GM12891 (cell line): ENCODE measurements at places on chromosomes 13 and 19.

DNA sequence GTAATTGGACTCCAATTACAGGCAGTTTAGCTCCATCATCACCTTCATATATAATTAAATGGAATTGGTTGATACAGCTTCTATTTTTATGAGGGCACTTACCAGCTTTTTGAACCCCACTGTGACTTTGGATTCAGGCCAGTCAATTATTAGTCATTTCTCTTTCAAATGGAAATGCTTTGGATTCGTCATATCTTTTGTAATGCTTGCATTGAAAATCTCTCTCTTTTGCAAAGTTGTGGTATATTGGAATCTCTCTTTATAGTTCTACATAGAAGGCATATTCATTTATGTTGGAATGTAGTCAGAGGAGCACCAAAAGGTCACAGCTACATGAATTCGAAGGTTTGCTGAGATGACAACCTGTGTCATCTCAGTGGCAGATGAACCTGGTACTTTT, 1074.3 kb upstream of the SLC10A2 start:
- no peak for DNase-seq

GRCh38 chr13:73001971-73002370, 56.8 kb upstream of the KLF5 start:
- no peak for DNase-seq

- DNase-seq, result peak; percentile 56
These were observed 64.2 kb upstream of the UQCRFS1 start for GRCh38 chr19:29277102-29277501.

- no peak for DNase-seq
These were observed 87.8 kb upstream of the C1QTNF9B start for GRCh38 chr13:23985060-23985459.

DNA sequence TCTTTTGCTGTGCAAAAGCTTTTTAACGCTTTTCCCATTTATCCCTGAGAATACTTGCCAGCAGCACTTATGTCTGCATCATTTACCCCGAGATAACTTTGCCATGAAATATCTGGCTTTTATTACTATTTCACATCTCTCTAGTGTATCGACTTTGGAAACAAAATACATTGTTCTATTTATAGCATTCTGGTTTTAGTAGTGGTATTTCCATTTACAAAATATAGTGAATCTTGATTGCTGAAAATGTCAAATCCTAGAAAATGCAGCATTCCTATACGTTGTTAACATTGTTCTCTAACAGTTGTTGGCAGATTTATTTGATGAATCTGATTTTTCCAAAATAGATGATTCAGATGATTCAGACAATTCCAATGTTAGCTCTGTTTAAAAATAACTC, 189.3 kb upstream of the SPRY2 start:
- no peak for DNase-seq

GRCh38 chr13:114334305-114335053, 20.2 kb downstream of the CHAMP1 start:
- DNase-seq, result no peak

GRCh38 chr13:34085204-34085603, 267.3 kb downstream of the RFC3 start:
- DNase-seq, result no peak

DNA sequence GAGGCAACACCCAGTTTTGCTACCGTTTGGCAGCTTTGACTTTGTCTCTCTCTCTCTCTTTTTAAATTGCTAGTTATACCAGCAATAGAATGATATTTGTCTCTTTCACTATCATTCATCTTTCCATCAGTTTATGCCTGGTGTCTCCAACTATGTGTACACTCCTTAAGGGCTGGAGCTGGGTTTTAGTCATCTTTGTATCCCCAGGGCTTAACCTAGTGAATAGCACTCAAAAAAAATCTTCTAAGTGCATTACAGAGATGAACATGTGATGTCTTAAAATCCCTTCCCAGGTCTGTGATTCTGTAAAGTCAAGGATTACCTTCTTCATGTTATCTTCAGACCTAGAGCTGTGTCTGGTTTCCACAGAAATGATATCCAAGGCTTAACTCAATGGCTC, 7.8 kb upstream of the UBL3 start:
- DNase-seq, result no peak

GRCh38 chr13:45396533-45397095, 21.6 kb downstream of the SLC25A30 start:
- DNase-seq, result no peak

GRCh38 chr19:2547721-2548120, 71.8 kb downstream of the GADD45B start:
- no peak for DNase-seq

- DNase-seq, result no peak
These were observed at the start of gene SHISA7 for GRCh38 chr19:55443045-55443823. Gene SHISA7 (minus strand): TSS chr19:55443300. CDS start chr19:55442863, 437 bp downstream.

DNA sequence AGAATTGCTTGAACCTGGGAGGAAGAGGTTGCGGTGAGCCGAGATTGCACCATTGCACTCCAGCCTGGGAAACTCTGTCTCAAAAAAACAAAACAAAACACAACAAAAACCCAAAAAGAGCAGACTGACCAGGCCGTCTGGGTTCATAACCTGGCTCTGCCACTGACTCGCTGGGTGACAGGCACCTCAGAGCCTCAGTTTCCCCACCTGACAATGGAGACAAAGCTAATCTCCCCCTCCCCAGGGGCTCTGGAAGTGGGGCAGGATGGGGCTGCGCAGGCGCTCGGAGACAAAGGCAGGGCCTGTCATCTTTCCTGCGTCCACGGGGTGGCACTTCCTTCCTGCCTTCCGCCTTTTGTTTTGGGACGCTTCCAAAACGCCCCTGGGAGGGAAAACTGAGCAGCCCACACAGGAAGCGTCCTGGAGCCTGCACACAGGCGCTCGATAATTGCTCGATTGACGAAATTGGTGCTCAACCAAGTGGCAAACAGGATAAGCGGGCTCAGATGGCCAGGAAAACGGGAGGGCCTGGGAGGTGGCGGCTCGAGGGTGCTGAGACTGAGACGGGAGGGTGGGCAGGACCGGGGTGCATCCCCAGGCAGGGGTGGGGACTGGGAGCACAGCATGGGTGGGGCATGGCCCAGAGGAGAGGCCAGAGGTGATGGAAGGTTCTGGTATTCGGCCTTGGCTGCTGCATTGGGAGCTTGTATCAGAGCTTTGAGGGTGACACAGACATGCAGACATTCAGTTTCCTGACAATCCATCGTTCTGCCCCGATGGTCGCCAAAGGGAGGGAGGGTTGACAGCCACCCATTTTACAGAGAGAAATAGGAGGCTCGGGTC, 17.8 kb downstream of the SPC24 start:
- DNase-seq, result peak; percentile 51

- no peak for DNase-seq
These were observed 4.3 kb downstream of the SPTBN4 start for GRCh38 chr19:40471111-40471510.

DNA sequence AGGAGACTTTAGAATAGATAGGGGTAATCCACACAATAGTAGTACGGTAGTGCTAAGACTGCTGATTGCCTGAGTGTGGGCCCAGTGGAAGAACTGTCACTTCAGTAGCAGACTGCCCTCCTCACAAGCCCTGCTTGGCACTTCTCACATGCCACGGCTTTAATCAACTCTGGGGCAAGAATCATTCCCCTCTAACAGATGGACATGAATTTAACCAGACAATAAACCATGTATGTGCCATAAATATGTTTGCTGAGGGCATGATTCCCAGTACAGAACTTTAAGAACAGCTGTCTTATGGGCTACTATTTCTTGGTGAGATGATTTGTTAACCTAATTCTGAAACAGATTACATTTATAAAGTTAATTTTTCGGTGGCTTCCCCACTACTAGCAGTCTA, 22.0 kb downstream of the DPY19L3 start:
- no peak for DNase-seq

DNA sequence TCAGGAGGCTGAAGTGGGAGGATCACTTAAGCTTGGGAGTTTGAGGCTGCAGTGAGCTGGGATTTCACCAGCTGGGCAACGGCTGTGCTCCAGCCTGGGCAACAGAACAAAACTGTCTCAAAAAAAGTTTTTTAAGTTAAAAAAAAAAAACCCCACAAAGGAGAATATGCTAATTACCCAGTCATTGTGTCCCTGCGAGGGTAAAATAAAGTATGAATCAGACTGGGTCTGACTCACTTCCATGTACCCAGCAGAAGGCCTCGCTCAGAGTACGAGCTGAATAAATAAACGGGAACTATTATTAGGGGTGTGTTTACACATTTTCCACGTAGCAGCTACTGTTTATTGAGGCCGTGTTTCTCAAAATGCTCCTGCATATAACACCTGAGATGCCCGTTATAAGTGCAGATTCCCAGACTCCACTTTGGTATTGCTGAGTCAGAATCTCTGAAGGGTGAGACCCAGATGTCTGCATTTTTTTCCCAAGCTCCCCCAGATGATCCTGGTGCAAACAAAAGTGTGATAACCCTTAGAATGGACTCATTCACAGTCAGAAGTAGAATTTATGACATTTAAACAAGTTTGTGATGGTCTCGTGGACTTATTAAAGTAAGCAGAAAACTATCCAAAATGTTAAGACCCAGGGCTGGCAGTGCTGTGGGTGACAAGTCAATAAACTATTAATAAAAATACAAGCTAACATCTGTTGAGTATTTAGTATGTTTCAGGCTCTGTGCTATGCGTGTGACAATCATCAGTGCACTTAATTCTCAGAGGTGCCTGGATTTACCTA, 28.2 kb downstream of the KCNC3 start:
- no peak for DNase-seq

DNA sequence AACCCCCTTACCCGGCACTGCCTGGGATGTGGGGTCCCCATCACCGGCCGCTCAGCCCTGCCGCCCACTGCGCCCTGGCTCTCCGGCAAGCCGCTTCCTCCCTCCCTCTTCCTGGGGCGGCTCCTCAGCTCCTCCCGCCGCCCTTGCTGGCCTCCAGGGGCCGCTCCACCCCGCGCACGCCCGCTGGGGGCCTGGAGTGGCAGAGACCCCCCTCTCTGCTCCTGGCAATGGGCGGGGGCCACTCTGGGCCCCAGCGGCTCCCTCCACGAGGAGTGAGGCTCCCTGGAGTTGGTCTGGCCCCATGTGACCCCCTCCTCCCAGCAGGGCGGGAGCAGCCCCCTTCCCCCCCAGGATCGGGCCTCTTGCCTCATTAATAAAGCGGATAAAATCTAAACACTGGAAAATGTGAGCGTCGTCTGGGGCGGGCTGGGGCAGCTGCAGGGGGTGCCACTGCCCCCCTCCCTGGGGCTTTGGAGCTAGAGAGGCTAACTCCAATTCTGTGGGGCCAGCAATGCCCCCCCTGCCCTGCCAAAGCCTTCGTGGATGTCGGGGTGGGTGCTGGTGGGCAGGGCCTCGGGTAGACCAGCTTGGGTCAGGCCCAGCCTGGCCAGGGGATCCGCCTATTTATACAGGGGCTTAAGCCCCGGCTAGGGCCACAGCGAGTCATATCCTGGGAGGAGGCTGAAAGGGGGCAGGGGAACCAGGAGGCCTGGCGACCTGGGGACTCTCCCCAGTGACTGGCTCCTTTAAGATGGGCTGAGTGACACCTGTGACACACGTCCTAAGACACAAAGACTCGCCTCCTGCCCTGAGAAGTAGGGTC, at the start of gene PTGER1:
PTGER1 (minus strand) TSS at position 104 of the 823 bp plus-strand sequence. CDS start 1,034 bp downstream, outside the sequence.
- no peak for DNase-seq

GRCh38 chr13:45064889-45065288, 55.4 kb upstream of the GTF2F2 start:
- no peak for DNase-seq

GRCh38 chr13:20332361-20333096, 100.4 kb upstream of the GJB6 start:
- no peak for DNase-seq

- DNase-seq, result no peak
These were observed 24.2 kb downstream of the GADD45B start for GRCh38 chr19:2500156-2500555.

- no peak for DNase-seq
These were observed 34.3 kb upstream of the TPM4 start for GRCh38 chr19:16041991-16042386.

- no peak for DNase-seq
These were observed 20.3 kb downstream of the SMIM24 start for GRCh38 chr19:3459965-3460582.

GRCh38 chr13:104750377-104750776, 1684.2 kb upstream of the SLC10A2 start:
- DNase-seq, result no peak

DNA sequence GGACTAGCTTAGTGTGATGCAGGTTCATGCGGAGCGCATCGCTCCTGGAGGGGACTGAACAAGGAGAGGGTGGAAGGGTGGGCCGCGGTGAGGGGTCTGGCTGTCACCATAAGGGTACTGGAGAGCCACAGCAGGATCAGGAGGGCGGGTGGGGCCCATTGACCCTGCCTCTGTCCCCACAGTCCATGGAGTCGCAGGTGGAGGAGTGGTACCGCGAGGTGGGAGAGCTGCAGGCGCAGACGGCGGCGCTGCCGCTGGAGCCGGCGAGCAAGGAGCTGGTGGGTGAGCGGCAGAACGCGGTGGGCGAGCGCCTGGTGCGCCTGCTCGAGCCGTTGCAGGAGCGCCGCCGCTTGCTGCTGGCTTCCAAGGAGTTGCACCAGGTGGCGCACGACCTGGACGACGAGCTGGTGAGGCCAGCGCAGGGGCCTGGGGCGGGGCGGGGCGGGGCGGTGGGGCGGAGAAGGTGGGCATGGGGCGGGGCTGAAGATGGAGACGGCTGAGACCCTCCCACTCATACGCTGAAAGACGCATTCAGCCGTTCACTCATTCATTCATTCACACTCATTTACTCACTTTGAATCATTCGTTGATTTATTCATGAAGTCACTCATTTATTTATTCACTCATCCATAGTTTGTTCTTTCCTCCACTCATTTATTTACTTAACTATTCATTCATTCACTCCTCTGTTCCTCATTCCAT, 27.5 kb upstream of the SHKBP1 start:
- DNase-seq, result peak; percentile 79

DNA sequence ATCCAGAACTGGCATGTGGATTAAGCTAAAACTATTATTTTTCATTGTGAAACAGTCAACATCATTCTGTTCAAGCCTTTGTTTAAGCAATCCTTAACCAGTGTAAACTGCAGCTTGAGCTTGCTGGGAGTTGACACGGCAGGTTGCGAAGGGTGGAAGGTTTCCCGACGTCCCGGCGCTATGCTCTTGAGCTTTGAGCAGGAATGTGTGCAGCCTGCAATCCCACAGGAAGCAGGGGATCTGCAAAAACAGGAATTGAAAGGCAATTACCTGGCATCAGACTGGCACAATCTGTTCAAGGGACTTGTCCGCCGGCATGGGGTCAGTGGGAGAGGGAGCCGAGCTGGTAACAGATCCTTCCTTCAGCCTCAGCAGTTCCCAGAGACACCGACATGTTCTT, 586.7 kb upstream of the SGCG start:
- DNase-seq, result no peak

DNA sequence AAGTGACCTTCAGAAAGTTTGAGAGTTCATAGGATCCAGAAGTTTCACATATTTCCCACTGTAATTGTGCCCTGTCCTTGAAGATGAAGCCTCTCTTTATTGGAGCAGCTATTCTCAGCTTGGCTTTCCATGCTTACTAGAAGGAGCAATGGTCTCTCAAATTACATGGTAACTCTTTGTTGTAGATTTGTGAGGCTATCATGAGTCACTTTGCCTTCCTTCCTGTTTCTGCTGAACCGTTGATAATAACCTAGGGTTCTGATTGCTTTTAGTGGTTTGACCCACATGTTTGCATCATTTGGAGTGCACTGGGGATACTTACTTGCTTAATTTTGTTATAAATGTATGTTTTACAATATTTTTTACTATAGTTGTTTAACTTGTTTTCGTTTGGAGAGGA, 772.9 kb upstream of the SLITRK6 start:
- DNase-seq, result no peak
